ENCODE measurements at places on chromosomes 3 and 15.

GRCh38 chr3:164658125-164658524 lies 420.2 kb downstream of the SI start:
- DNase-seq = no peak

DNA sequence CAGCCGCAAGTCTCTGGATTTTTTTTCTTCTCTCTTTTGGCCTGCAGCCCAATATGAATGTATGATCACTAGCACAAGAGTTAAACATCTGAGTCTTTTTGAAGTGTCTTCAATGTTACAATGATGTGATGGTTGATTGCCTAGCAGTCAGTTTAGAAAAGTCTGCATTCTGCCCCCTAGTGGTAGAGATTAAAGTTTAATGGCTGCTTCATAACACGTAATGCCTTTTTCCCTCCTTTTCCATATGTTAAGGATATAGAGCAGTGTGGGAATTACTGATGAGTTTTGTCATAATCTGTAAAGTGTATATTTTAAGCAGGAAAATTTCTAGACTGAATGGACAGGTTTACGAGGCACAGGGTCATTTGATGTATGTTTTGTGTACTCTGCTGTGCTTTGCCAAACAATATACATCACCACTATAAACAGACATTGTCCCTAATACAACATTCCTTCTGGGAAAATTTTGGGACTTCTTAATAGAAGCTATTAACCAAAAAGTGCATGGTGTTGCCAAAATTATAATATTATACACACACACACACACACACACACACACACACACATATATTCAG lies 1038.5 kb upstream of the NR2F2 start:
- no peak for DNase-seq

DNA sequence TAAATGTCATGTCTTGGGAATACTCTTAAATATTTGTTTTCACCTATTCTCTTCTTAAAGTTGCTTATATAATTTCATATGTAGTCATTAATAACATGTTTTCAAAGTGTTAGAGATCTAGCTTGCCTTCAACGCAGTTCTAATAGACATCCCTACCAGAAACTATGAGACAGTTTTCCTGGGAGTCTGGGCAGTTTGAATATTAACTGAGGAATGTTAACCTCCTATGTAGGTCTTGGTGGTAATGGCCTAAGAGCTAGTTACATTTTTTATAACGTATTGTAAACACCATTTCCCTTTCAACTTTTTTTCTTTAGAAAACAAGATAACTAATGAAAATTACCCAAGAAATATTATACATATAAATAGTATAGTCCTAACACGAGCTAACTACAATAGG lies 328.2 kb downstream of the TIGIT start:
- no peak for DNase-seq

DNA sequence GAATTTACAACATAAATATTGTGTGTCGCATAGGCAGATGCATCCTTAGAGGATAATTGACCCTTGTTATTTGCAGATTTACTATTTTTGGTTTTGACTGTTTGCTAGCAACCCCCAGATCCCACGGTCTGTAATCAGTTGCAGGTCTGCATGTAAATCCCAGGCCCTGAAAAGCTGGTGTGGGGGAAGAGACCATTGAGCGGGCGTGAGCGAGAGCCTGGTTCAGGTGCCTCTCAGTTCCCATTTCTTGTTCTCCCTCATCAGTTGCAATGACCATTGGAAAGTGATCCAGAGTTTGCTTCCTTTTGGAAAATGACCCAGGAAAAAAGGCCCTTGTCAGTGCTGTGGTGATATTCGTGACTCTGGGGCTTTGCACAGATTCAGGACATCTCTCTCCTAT lies 238.9 kb downstream of the UACA start:
- no peak for DNase-seq

DNA sequence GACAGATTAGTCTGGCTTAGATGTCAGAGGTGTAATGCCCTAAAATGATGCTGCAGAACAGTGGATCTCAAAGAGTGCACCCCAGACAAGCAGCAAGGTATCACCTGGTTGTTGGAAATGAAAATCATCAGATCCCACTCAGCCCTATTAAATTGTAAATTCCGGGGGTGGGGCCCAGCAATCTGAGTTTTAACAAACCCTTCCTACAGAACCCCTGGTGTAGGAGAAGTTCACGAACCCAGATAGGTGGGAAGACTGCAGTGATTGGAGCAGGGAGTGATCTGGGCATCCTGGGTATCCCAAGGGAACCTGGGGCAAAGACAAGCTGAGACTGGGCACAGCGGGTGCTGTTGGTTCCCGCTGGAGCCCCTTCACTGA lies 24.3 kb upstream of the THRB start:
- DNase-seq = no peak

DNA sequence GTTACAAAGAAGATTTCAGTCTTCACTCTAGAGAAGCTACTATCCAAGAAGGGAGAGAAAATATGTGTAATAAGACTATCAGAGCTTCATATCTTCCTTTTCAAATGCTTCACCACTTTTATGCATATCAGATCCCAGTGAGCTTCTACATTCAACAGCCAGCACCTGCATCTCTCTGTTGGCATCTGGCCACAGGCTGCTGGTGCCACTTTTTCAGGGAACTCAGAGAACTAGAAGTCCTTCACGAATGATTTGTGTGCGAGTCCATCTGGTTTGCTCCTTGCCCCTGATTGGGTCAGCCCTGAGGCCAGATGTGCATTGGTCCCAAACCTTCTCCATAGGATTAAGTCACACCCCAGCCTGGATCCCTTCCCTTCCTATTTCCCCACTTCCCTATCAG lies 22.1 kb downstream of the SNTN start:
- no peak for DNase-seq

GRCh38 chr15:82944821-82945220 lies 7.7 kb downstream of the HOMER2 start:
- DNase-seq = no peak

GRCh38 chr3:50203113-50203808 lies 1.8 kb upstream of the SLC38A3 start:
- DNase-seq = no peak

Data from AG04450 (cell line).